H1 (cell line): ENCODE measurements at places on chromosomes 12 and 14.

GRCh38 chr12:53231921-53232645 is at the start of gene RARG:
RARG (minus strand) TSS chr12:53232209; CDS start chr12:53227545, 4,664 bp downstream.
- no peak for DNase-seq

DNA sequence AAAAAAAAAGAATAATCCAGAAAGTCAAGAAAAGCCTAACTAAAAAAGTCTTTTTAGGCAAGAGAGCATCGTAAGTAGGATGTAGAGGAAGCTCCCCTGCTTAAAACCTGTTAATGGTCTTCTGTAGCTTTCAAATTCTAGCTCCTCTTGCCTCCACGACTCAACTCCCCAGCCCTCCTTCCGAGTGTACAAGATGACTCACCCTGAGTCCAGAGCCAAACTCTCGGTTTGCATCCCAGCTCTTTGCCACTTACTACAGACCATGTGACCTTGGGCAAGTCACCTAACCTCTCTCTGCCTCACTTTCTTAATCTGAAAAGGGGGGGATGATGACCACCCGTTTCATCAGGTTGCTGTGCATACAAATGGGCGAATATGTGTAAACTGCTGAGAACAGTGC is 460.4 kb downstream of the DPF3 start:
- DNase-seq = no peak

GRCh38 chr12:54829511-54829910 is 24.8 kb upstream of the MUCL1 start:
- DNase-seq = no peak

GRCh38 chr14:54257424-54257823 is 139.4 kb upstream of the CDKN3 start:
- DNase-seq = no peak

- DNase-seq = no peak
These were observed 8.1 kb downstream of the OR10G2 start for GRCh38 chr14:21626491-21627230.

GRCh38 chr14:94622653-94623421 is 10.6 kb downstream of the SERPINA3 start:
- DNase-seq = no peak

DNA sequence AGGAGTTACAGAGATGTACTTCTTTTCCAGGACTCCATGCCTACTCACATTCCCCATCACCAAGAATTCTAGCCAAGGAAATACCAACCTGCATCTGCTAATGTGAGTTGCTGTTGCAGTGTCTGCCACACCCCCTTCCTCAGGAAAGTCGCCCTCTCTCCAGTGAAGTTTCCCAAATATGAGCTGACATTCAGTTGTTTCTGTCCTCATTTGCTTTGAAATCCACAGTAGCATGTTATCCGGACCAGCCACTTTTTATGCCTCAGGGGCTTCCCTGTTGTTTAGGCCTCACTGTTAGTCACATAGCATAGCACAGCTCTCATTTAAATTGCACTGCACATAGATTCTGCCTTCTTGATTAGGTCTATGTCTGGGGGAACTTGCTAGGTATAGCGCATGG is 212.4 kb downstream of the EGLN3 start:
- no peak for DNase-seq

GRCh38 chr12:117686911-117687377 is 281.8 kb downstream of the KSR2 start:
- no peak for DNase-seq

- DNase-seq = no peak
These were observed 568 bp upstream of the BCL11B start for GRCh38 chr14:99272632-99272898.

DNA sequence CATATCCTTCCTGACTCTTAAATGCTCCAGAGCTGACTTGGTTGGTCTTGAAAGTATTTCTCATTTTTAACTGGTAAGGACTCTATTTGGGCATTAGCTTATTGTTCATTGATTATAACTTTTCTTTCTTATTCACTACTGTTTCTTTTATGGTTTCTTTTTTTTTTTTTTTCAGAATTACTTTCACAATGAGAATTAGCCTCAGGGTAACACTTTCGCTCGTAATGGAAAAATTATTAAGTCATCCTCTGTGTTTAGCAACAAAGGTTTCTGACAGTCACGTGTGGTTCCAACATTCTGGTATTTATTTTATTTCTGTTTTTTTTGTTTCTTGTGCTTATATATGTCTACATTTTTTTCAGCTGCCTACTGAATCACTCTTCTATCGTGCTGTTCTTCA is 80.0 kb downstream of the METTL25 start:
- DNase-seq = no peak

DNA sequence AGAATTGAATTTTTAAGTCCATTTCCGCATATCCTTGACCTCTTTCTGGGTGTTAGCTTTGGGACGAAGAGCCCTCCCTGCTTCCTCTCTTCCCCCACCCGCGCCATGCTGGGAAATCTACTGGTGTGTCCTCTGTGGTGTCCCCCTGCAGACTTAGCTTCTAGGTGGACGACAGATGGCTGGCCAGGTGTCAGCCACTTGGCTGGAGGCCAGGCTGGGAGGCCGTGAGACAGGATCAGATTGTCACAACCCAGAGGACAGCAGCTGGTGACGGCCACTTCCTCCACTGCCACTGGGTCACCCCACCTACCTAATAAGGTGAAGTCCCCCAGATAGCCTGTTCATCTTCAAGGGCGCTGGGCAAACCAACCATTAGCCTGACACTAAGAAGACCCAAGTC is 13.3 kb upstream of the DTX1 start:
- DNase-seq = no peak

- no peak for DNase-seq
These were observed 211.6 kb downstream of the SYNE2 start for GRCh38 chr14:64064447-64064846.

DNA sequence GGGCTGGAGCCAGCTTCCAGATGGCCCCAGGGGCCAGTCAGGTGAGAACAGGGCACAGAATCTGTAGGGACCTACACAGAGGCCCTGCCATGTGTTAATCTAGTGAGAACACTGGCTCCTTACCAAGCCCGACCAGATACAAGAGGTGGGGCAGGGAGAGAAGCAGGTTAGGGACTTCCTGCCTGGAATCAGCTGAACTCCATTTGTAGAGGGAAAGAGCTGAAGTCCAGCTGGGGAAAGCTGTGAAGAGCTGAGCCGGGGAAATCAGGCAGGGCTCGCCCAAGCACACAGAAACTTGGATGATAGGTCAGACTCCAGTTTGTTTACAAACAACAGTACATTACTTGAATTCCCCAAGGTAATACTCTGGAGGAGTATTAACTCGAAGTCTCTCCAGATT is 46.7 kb downstream of the PTGER2 start:
- DNase-seq = no peak

DNA sequence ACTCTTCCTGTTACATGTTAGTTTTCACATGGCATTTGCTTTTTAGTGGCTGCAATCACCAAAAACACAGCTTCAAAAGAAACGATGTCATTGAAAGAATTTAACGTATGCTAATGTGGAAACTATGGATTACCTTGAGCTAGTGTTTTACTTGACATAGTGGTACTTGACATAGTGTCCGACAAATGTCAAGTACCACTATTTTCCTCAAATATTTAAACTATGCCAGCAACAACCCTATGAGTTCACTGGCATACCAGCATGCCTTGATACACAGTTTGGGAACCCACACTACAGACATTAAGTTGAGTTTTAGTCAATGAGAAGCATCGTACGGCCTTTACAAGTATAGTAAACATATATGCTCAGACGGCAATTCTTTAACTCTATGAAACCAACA is 560.3 kb downstream of the GALC start:
- no peak for DNase-seq

DNA sequence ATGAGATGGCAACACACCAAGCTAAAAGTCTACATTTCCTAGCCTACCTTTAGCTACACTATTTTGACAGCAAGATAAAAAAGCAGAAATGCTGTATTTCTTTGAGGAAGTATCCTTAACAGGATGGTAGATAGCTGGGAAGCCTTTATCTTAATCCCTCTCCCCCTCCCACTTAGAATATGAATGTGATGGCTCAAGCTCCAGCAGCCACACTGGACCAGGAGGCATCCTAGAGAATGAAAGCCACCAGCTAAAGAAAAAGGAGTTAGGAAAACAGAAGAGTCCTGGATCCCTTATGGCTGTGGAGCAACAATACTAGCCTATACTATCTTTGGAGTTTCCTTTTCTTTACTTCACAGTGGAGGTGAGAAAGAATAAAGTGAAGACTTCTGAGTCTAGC is 15.1 kb downstream of the NAP1L1 start:
- no peak for DNase-seq

GRCh38 chr14:81342850-81343580 is 57.1 kb downstream of the STON2 start:
- DNase-seq = no peak

DNA sequence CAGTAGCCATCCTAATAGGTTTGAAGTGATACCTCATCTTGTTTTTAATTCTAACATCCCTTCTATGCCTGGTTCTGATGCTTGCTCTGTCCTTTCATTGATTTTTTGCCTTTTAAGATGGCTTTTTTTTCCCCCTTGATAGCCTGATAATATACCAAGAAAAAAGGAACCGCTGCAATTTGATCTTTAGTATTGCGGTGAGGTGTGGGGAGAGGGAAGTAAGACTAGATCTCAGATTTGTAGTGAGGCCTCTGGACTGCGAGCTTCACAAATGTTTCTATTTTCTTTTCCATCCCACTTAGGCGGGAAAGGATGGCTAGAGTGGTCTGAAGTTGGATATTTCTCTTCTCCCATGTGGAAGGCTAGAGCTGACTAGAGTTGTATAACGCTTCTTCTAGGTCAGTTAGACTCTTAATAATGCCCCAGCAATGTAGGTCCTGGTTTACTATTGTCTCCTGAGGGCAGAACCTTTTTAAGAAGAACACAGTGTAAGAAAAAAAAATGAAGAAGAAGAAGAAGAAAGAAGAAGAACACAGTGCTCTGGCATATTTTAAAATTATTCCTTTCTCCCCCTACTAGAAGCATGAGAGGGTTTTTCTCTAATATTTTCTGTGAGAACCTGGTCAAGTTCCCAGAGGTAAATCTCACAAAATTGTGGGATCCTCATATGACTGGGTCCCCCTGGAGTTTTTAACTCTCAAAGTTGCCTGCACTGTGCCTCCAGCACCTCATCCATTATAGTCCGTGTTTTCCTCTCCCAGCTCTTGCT is 11.9 kb upstream of the KLRB1 start:
- DNase-seq = no peak

GRCh38 chr12:97452230-97452629 is 10.4 kb upstream of the RMST start:
- DNase-seq = no peak

- DNase-seq = no peak
These were observed 72.2 kb downstream of the NOC4L start for GRCh38 chr12:132216354-132216987.

DNA sequence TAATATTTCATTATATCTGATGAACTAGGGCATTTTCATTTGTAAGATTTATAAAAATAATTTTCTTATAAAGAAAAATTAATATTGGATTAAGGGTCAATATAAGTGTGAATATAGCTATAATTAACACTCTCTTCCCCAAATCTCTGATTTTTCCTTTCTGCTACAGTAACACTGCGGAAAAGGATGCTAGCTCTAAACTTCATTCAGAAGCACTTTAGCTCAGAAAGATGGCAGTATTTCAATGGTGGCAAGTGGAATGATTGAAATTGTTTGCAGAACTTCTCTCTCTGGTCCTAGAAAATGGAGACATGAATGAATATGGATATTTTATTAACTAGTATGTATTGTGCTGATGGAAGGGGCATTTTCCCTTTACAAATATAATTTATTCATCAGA is 8.4 kb downstream of the NPAS3 start:
- DNase-seq = no peak

DNA sequence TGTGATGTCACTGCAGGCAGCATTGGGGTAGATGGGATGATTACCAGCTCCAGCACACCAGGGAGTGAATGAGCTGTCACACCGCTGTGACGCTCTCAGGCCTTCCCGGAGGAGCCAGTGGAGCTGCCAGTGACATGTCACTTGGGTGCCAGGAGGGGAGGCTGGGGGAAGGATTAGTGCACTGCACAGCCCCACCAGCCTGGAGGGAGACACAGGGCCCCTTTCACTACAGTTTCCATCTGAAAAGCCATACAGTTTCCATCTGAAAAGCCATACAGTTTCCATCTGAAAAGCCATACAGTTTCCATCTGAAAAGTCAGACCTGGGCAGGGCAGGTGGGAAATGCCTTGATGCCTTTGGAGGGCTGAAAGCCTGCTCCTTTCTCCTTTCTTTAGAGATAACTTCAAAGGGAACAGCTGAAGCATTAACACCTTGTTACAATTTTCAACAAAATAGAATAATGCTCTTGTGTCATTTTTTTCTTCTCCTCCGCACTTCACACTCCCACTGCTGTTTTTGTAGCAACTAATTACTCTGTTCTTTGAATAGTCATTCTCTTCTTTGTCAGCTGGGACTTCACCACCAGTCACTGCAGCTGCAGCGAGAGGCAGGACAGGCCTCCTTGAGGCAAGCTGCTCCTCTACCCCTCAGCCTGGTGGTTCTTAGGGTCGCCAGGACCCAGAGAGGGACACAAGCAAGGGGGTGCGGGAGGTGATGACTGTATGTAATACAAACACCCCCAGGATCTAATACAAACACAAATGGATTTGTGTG is 256.9 kb upstream of the RGS6 start:
- DNase-seq = peak; percentile 65

- no peak for DNase-seq
These were observed 34.9 kb upstream of the CTDSP2 start for GRCh38 chr12:57881475-57881874.

GRCh38 chr12:98154850-98155249 is 360.5 kb upstream of the TMPO start:
- DNase-seq = peak; percentile 25

DNA sequence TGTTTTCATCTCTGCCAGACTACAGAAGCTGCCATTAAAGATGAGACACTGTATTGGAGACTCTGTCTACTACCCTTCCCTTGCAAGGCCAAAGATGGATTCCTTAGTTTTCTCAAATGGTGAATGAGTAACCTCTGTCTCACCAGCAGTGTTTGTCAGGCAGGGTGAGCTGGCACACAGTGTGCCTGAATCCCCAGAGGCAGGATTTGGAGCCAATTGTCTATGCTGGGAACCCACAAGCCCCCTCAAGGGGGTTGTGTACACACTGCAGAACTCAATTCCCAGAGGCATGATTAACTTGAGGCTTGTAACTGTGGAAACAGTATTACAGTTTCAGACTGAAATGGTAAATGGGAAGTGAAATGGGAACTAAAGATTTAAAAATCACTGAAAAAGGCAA is 136.8 kb upstream of the PTPRB start:
- DNase-seq = no peak

- no peak for DNase-seq
These were observed 85.0 kb downstream of the LGR5 start for GRCh38 chr12:71524626-71525025.

GRCh38 chr14:77340389-77340788 is 19.6 kb downstream of the GSTZ1 start:
- no peak for DNase-seq

GRCh38 chr12:88998421-88998820 is 353.9 kb downstream of the DUSP6 start:
- no peak for DNase-seq

DNA sequence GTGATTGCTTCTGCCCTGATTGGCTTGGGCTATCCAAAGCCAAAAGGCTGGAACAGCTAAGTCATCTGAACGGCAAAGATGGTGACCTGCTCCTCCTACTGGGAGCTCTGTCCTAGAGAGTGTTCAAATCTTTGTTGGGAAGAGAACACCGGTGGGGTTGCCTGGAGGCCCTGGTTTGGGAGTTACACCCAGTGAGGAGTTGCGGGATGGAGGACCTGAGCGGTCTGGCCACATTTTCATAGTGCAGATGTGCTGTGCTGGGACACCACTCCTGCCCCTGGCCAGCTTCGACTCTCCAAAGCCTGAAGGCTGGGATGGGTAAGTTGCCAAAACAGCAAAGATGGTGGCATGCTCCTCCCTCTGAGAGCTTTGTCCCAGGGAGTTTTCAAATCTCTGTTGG is 795.4 kb downstream of the TRHDE start:
- DNase-seq = no peak
